SK-N-SH treated with all-trans-retinoic acid at 6 μM for 48 hours (cell line): ENCODE measurements at places on chromosomes 16 and 17.
A peak's percentile ranks its signal among the peaks of the same experiment; 100 is the strongest.

- ATAC-seq = peak; percentile 7; the same call in 2 of the 3 replicates
Measured at GRCh38 chr16:17776888-17777287, 306.1 kb upstream of the XYLT1 start.

DNA sequence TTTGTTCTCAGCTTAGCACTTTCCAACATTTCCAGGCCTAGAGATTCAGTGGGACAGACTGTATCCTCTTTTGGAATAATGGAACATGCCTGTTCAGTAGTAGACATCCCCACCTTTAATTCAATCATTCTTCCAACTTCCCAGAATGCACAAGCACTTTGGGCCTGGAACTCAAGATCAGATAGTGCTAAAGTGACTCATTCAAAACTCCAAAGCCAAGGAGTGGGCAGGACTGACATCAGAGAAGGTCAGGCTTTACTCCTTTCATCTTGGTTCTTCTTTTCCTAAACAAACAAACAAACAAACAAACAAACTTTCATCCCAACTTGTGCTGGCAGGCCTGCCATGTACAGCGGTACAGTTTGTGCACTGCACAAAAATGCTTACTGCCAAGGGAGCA lies 172.0 kb downstream of the AXIN2 start:
- ATAC-seq = peak; percentile 74

GRCh38 chr16:89040391-89040790 lies 53.3 kb upstream of the ACSF3 start:
- no peak for ATAC-seq

GRCh38 chr16:6096931-6097670 lies 999.5 kb upstream of the EEF2KMT start:
- no peak for ATAC-seq

- no peak for ATAC-seq
Measured at GRCh38 chr17:80615376-80615775, 70.7 kb downstream of the RPTOR start.

DNA sequence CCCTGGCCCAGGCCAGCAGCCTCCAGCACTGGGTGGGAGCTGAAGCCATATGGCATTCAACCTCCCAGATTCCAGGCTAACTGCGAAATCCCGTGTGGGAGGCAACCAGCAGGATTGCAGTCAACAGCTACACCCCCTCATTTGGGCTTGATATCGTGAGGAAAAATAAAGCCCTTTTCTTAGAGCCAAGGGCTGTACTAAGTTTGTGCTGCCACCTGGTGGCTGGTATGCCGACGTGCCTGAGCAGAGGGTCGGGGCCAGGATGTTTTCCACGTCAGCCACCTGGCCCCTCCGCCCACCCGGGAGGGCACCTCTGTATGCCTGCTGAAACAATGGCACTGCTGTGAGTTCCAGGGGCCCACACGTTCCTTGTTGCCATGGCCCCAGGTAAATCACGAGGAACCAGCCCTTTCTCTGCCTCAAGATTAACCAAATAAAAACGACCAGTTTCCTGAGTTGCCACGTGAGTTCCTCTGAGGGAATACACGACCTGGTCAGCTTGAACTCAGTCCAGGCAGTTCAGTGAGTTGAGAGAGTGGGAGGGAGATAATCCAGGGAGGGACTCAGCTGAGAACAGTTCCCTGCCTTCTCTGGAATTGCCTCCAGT lies 9.0 kb downstream of the TMEM98 start:
- peak; percentile 86 for ATAC-seq
